ENCODE measurements at places on chromosomes 3 and 15. TPM values are rescaled to one million over a fixed set of nuclear protein-coding genes. Genes with fewer than 3 reads are reported as not detected.
A peak's percentile ranks its signal among the peaks of the same experiment; 100 is the strongest.

- ATAC-seq = peak; percentile 73
Measured at GRCh38 chr3:124559846-124560574, 170.2 kb upstream of the UMPS start.

GRCh38 chr3:140736863-140737460, 59.1 kb downstream of the TRIM42 start:
- ATAC-seq = peak; percentile 43

- no peak for ATAC-seq
Measured at GRCh38 chr3:160454995-160455394, 5.4 kb upstream of the TRIM59 start.

GRCh38 chr3:38085311-38085942, 46.4 kb downstream of the DLEC1 start:
- ATAC-seq = no peak

RTP2 gene
- not detected for total RNA-seq

DNAH12 gene
- 0.08 TPM for total RNA-seq

PHLDB2 gene
- 22.2 TPM for total RNA-seq

GRCh38 chr15:45093013-45093412, 21.0 kb downstream of the DUOX2 start:
- ATAC-seq = no peak

GOLGA8S gene
- 0.24 TPM for total RNA-seq

DNA sequence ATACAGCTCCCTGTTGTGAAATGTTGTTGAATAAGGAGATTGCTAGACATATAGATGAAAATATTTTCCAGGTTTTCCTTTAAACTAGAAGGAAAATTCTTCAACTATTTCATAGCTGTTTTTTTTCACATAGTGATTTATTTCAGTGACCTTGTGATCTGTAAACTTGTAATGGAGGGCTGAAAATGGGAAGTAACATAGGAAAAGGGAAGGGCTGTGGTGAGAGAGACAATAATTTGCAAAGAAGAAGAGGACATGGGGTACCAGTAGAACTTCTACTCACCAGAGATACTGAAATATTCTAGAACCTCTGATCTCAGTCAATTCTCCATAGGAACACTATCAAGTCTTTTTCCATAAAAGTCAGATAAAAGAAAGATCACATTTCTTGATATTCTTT, 60.4 kb downstream of the PLS1 start:
- no peak for ATAC-seq

GRCh38 chr3:168865022-168865551, 769.4 kb upstream of the GOLIM4 start:
- ATAC-seq = no peak

- no peak for ATAC-seq
Measured at GRCh38 chr15:42080919-42081830, 13.2 kb downstream of the PLA2G4D start.

DNA sequence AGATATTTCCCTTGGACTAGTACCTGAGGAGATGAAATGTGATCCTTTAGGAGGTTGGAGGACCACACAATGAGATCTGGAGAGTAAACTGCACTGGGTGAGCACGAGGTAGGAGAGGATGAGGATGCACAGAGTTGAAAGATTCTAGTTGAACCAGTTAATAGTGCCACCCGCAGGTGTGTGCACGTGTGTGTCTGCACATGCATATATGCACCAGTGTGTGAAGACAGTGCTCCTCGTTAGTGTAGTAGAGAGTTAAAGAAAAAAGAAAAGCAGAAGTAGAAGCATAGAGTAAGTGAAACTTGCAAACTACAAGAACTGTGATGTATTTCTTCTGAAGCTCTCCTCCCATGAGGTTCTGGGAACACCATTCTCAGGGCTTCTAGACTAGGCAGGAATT, 8.4 kb downstream of the MED12L start:
- ATAC-seq = no peak

ECE2 gene
- not detected for total RNA-seq

DNA sequence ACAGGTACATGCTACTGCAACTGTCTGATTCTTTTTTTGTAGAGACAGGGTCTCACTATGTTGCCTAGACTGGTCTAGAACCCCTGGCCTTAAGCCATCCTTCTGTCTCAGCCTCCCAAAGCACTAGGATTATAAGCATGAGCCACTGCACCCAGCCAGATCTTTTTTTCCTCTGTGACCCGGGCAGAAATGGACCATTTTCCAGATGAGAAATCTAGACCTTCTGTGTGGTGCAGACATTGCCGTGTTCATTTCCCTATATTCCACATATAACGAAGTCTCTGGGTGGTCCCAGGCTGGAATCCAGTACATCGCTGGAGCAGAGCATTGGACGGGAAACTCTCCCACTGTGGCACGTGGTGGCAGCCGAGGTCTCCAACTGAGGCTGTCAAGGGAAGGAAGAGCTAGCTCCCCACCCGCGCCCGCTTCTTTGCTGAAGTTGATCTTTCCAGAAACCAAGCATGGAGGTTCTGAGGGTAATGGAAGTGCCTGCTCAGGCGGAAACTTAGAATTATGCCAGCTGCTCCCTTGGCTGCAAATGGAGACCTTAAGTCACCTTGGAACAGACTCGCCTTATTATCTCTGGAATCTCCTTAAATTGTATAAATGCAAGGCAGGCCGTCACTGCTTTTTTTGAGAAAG, 23.1 kb upstream of the TXNRD3 start:
- ATAC-seq = no peak

- no peak for ATAC-seq
Measured at GRCh38 chr3:10292505-10293419, at the start of gene GHRL. GHRL (minus strand) TSS chr3:10292947; CDS start chr3:10290180, 2,767 bp downstream.

- ATAC-seq = peak; percentile 16
Measured at GRCh38 chr3:195773956-195774537, 37.7 kb downstream of the MUC4 start.

DNA sequence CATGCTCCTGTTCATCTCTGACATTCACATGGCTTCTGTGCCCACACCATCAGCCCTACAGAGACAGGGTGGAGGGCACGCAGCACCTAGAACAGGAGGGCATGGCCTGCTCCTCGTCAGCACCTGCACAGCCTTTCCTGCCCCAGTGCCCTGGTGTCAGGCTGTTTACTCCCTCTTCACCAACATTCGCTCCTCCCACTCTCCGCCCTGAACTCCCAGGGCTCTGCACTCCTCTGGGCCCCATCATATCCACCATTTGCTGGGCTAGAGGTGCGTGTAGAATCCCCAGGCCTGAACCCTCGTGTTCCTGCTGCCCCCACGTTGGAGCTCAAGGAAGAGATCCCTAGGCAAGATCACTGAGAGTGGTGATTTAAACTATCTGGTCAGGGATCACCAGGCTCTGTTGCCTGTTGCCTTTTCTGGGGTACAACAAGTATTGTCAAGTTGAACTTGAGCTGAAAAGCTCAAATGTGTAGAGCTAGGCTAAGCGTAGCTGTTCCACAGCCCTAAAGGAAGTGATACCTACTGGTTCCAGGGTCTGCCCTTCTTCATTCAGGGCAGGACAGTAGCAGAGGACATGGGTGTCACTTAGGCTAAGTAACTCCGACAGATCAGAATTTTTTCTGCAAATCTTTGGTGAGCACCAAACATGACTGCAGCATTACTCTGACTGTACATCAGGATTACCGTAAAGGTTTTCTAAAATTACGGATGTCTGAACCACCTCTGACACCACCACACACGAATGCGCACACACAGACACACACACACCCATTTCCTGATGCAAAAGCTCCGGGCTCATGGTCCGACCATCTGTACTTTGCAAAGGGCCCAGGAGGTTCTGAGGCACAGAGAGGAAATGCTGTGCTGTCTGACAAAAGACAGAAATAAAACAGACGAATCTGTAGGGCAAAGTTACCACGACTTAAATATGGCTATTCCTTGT, 43.7 kb upstream of the GNB5 start:
- peak; percentile 48 for ATAC-seq

DNA sequence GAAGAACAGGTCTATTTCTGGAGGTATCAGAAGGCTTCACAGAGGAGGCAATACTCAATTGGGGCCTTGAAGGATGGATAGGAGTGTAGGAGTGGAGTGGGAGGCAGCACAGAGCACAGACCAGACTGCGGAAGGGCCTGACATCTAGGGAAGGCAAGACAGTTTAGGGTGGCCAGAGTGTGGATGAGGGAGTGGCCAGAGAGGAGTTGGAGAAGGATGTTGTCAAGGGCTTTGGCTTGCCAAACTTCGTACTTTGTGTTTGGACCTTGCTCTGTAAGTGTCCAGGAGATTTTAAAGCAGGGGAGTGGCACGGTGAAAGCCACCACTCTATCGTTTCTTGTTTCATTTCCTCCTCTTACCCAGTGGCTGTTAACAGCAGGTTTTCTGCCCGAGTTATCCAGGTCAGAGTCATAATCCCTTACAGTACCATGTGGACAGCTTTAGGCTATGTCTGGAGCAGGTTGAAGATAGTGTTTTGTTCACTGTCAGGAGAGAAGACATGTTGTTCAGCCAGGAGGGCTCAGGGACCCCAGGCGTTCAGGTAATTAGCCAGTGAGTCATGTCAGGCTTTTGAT, 12.3 kb downstream of the SMAD3 start:
- ATAC-seq = peak; percentile 33

DNA sequence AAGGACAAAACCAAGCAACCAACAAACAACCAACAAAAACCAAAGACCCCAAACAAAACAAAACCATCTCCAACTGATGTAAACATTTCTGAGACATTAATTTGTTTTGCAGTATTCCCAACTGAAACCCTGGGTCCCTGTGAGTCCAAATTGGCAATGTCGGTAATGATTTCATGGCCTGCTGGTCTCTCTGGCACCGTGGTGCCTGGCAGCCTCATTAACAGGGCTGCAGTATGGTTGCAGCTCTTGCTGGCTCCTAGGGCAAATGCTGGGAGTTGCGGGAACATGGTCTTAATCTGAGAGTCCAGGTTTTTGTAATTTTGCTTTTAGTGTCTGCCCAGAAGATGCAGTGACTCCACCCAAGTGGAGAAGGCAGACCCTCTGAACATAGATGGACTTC, 128.3 kb downstream of the SV2B start:
- no peak for ATAC-seq

- peak; percentile 95 for ATAC-seq
Measured at GRCh38 chr15:40084650-40085049, 24.0 kb downstream of the BMF start.

SERPINI2 gene
- total RNA-seq = not detected

DNA sequence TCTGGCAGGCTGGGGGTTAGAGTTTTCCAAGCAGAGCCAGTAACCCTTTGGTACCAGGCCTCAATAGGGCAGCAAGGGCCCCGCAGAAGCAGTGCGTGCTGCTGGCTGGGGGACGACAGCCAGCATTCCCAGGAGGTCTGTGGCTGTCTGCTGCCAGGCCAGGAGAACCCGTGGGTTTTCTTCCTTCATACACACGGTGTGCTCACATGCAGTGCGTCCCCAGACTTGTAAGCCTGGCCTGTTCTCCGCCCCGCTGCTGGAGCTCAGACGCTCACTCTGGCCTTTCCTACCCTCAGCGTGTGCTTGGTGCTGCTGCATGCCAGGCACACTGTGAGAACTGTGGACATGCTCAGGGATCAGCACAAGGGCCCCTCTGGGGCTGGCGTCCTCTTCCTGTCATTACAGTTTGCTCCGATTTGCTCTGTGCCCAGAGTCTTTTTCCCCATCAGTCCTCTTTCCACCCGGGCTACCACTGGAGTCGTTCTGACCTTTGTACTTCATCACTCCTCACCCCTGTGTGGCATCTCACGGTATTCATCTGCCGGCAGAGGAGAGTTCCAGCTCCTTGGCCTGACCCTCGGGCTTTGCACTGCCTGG, 149.5 kb downstream of the DNAJB8 start:
- no peak for ATAC-seq

- ATAC-seq = no peak
Measured at GRCh38 chr3:80970292-80970691, 791.2 kb downstream of the GBE1 start.

C15orf61 gene
- 2.8 TPM for total RNA-seq

CHST13 gene
- not detected for total RNA-seq

DNA sequence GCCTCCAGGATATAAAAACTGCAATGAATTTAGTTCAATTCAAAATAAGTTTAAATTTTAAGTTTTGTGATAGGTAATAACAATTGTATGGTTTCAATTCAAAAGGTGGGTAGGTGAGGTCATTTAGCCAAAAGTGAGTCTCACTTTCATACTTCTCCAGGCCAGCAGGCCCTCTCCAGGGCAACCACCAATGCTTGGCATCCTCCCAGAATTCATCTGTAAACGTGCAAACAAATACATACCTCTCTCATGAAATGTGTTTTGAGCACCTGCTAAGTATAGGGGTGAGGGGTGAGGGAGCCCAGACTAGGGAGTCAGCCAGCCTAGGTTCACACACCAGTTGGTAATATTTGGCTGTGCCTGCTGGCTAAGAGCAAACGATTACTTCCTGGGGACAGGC, 22.0 kb upstream of the RBSN start:
- ATAC-seq = no peak

CGNL1 gene
- 9.0 TPM for total RNA-seq

DNA sequence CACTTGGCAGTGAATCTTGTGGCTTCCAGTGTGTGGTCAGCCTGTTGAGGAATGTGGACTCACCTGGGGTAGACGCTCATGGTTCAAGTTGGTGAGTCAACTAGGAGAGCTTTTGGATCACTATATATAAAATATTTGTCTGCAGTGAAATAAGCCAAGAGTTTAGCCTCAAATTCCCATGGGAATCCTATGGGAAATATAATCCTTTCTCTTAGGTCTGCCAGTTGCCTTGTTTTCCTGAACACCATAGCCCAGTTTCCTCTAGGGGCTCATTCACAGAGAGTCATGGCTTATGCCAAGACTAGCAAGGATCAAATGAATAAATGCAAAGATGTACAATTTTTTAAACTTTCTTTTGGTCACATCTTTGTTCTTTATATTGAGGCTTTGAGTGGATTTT, 100.1 kb upstream of the NPHP3 start:
- ATAC-seq = no peak

FEZF2 gene
- total RNA-seq = not detected
